ENCODE measurements at places on chromosomes 3 and 15.

GRCh38 chr3:46393554-46394434 lies 13.1 kb downstream of the CCR5AS start:
- DNase-seq, result no peak

- no peak for DNase-seq
Observed at GRCh38 chr15:29302871-29303270, 33.2 kb upstream of the NSMCE3 start.

- DNase-seq, result no peak
Observed at GRCh38 chr3:153958635-153959595, 162.3 kb upstream of the ARHGEF26 start.

- DNase-seq, result no peak
Observed at GRCh38 chr15:26087395-26087794, 224.3 kb upstream of the ATP10A start.

DNA sequence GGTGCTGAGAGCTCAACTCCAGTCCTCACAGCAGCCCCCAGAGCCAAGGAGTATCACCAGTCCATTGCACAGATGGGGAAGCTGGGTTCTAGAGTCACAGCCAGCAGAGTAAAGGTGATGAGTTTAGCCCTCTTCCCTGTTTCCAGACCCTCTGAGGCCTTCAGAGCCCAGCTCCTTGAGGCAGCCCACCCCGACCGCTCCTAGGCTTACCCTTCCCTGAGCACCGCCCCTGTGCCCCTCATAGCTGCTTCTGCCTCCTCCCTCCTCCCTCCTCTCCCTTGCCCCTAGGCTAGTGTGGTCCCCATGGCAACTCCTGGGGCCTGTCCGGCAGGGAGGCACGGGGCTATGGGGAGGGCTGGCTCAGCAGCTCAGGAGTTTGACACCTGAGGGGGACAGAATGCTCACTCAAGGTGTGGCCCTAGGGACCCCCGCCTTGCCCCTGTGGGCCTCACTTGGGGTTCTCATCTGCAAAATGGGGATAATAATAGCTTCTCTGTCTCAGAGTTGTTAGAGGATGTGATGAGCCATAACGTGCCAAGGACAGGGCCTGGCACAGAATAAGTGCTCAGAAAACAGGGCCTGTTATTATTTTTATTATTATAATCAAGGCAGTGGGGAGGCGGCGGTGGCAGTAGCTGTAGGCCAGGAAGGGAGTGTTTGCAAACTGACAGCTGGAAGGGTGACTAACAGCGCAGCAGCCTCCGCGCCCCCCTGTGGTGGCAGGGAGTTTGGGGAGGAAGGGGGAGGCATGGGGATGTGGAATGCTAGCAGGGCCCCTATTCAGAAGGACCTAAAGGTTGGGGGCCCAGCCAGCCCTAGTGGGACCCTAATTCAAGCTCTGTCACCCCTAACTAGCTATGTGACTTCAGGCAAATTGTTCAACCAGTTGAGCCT lies 11.5 kb downstream of the CSK start:
- peak; percentile 82 for DNase-seq

DNA sequence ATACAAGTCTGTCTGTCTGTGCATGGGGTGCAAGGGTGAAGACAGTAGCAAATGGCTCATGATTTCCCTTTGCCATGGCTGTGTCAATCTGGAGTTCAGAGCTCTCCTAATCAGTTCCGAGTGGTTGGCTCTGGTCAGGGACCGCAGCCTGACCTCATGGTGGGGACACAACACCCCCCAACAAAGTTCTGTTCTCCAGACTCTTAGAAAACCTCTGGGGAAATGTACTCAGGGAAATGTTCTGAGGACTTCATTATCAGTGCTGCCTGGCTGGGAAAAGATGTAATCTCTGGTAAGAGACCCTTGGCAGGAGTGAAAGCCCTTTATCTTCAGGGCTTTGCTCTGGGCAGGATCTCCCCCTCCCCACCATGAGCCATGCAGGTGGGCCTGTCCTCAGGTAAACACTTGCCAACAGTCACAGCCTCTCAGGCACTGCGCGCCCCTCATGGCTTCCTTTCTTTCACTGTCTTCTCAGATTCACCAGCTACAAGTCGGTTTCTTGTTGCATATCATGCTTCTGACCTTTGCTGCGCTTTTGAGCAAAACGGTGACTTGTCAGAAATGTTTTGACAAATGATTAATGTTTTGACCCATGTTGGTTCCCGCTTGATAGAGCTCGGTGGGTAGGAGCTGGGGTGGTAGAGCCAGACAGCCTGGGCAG lies 95.5 kb downstream of the ST6GAL1 start:
- DNase-seq, result peak; percentile 31
